ENCODE measurements at places on chromosomes 5 and 9. TPM values are rescaled to one million over a fixed set of nuclear protein-coding genes. Genes with fewer than 3 reads are reported as not detected.

The ZNG1A gene
- 34.2 TPM for total RNA-seq

- DNase-seq, result no peak
- H3K4me1 ChIP-seq, result peaks cover 6% of the 10 kb centered on the region
- no peak overlapping the region for H3K27ac ChIP-seq
- H3K27me3 ChIP-seq, result no peaks in the 10 kb centered on the region
Measured at GRCh38 chr5:54667136-54667535, 149.6 kb downstream of the SNX18 start.

GRCh38 chr5:171736976-171737891, 48.4 kb upstream of the SMIM23 start:
- no peak for DNase-seq
- no peak overlapping the region for H3K4me3 ChIP-seq
- H3K36me3 ChIP-seq, result no peaks in the 10 kb centered on the region
- no peaks in the 10 kb centered on the region for H3K27me3 ChIP-seq

The RASEF gene
- total RNA-seq, result 0.39 TPM

- H3K27ac ChIP-seq, result no peak overlapping the region
- no peaks in the 10 kb centered on the region for H3K27me3 ChIP-seq
- H3K4me3 ChIP-seq, result no peak overlapping the region
- no peak for DNase-seq
- no peaks in the 10 kb centered on the region for H3K36me3 ChIP-seq
Measured at GRCh38 chr5:65886387-65886786, 40.0 kb upstream of the ERBIN start.

DNA sequence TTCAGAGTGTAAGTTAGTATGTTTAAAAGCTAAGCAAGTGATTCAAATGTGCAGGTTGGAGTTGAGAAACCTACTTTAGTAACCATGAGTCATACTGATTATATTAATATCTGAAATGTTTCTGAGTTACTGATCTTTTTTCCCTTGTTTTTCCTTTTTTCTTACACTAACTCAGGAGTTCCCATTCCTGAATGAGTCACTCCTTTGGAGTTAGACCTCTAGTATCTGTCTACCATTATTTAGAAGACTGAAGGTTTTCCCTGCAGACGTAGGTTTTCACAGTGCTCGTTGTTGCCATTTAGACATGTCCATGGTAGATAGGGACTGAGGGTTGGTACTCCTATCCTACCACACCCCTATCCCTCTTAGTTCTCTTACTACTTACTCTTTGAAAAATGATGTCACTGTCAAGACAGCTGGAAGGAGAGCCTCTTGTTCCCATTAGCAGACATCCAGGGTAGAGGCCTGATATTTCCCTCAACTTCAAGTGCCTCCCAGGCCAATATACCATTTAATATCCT, 20.2 kb downstream of the OCLN start:
- H3K27me3 ChIP-seq, result no peaks in the 10 kb centered on the region
- no peak overlapping the region for H3K4me3 ChIP-seq
- peaks cover 6% of the 10 kb centered on the region for H3K36me3 ChIP-seq
- DNase-seq, result no peak
